ENCODE measurements at places on chromosomes 16 and 17. TPM values are rescaled to one million over a fixed set of nuclear protein-coding genes. Genes with fewer than 3 reads are reported as not detected.

DNA sequence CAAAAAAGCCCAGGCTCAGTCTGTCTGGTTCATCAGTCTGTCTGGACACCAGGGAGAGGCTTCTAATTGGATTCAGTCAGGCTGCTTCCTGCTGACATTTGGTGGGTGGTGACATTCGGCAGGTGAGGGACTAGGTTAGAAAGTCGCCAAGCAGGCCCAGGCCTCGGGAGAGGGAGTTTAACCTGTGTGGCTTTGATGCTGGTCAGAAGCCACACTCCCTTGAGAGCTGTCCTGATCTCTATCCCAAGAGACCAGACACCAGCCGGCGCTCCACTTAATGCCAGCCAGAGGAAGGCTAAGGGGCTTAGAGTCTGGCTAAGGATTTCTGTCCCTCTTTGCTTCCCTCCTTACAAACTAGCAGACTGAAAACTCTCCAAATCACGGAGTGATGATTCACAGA, 135.0 kb downstream of the GSG1L start:
- no peak for DNase-seq

DNA sequence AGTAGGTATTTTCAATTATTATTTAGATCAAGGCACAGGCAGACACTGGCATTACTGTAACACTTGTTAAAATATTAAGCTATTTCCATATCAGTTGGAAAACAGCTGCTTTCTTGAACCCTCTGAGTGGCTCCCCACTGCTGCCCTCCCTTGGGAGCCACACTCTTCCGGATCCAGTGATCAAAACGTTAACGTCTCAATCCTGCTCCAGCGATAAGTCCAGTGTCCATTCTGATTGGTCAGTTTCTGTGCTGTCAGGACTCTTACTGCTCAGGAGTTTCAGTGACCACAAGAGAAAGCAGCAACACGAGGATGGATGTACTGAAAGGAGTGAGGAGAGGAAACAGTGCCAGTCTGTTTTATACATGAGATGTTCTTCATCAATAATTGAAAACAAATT, 13.8 kb upstream of the ZKSCAN2 start:
- no peak for DNase-seq

GRCh38 chr16:57396786-57397185, 7.8 kb upstream of the CCL17 start:
- no peak for DNase-seq

GRCh38 chr16:12260647-12261262, 284.2 kb downstream of the SNX29 start:
- peak; percentile 71 for DNase-seq

- no peak for DNase-seq
Measured at GRCh38 chr17:43543771-43544575, 2.2 kb downstream of the ETV4 start.

- no peak for DNase-seq
Measured at GRCh38 chr17:17497845-17498520, 1.8 kb upstream of the RASD1 start.

- DNase-seq = peak; percentile 71
Measured at GRCh38 chr17:67246653-67247415, 1.8 kb upstream of the HELZ start.

- DNase-seq = no peak
Measured at GRCh38 chr17:64496348-64496785, 487 bp downstream of the POLG2 start.

DNA sequence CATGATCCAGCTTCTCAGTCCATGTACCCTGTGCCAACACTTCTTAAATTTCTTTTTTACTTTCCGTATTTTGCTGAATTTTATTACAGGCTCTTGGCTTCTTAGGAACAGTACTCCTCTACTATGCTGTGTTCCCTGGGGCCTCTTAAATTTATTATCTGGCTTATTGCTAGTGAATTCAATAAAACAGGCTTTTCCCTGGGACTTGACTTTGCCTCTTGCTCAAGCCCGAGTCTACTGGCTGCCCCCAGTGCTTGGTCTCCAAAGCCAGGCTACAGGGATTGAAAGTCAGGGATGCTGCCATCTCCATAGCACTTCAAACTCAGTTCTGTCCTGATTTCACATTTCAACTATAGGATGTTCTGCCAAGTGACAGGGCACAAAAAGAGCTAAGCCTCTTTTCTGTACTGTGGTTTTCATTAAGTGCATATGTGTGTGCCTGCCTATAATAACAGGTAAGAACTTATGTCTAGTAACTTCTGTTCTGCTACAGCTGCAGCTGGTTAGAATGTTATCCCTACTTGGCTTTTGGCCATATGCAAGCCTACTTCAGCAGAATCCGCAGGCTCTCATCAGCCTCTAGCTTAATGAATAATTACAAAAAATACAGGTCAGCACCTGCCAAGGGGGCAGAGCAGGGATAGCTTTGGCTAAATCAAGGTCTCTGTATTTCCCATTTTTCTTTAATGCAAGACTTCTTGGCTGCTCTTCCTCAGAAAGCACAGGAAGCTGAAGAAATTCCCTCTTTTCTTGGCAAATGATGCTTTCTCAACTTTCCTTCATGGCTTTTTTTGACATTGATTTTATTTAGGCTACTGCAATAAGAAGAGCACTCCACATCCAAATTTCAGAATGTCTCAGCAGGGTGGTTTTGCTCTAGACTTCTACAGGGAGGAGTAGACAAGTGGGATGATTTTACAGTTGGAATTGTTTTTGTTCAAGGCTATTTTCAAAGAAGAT, 8.2 kb downstream of the FAM20A start:
- DNase-seq = no peak

Gene RAB37
- polyA plus RNA-seq = 1.1 TPM

Gene LGALS9B
- polyA plus RNA-seq = not detected

Gene EVPL
- 13.9 TPM for polyA plus RNA-seq

Gene DBNDD1
- polyA plus RNA-seq = 43.8 TPM

Gene ATP1B2
- 0.10 TPM for polyA plus RNA-seq

Gene TNFRSF13B
- not detected for polyA plus RNA-seq

Gene PIK3R6
- not detected for polyA plus RNA-seq

Gene CDH1
- polyA plus RNA-seq = 7.2 TPM
